ENCODE measurements at places on chromosomes 11 and 22.

GRCh38 chr11:44454666-44455065 is 110.8 kb upstream of the CD82 start:
- DNase-seq: no peak

- DNase-seq: no peak
These were observed 5.7 kb downstream of the ZP1 start for GRCh38 chr11:60872961-60873524.

DNA sequence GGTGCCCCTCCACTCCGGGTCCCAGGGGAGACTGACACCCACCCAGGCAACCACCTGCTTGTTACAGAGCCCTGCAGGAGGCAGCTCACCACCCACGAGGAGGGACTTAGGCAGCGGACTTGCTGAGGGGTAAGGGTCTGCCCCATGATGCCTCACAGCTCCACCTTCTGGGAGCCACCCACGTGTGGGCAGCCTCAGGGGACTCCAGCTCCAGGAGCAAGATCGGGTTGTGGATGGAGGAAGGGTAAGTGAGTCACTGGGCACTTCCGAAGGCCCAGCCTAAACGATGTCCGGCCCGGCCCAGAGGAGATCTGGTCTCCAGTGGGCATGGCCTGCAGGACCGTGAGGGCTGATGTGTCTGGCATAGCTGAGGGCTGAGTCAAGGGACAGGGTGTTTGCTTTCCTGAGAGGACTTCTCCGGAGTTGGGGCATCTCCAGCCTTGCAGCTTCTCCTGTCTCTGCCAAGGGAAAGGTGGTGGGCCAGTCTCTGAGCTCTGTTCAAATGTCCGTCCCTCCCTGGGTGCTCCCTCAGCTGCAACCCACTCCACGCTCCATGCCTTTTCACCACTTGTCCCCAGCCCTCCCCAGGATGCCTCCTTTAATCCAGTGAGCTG is 32.3 kb upstream of the P2RY2 start:
- no peak for DNase-seq

GRCh38 chr11:44494785-44495184 is 70.7 kb upstream of the CD82 start:
- no peak for DNase-seq

DNA sequence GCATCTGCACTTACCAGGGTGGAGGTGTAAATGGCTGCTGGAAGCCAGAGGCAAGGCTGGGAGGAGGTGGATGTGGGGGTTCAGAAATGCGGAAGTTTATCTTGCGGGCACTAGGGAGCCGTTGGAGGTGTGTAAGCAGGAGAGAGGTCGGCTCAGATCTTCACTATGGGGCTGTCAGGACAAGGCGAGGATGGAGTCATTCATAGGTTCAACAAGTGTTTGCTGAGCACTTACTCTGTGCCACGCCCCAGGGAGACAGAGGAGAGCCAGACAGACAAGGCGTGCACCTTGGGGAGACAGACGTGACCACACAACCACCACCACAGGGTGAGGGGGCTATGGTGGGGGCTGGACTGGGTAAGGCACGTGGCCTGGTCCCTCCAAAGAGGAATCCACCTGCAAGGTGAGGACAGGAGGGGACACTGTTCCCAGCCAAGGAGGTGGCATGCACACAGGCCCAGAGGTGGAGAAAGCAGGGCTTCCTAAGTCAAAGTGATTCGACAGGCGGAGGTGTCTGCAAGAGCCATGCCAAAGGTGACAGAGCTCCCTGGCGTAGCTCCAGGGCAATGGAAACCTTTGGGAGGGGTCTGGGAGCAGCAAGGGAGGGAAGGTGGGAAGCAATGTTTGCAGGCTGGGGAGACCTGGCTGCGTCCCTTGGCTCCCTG is 30.8 kb upstream of the TCF20 start:
- DNase-seq: no peak

DNA sequence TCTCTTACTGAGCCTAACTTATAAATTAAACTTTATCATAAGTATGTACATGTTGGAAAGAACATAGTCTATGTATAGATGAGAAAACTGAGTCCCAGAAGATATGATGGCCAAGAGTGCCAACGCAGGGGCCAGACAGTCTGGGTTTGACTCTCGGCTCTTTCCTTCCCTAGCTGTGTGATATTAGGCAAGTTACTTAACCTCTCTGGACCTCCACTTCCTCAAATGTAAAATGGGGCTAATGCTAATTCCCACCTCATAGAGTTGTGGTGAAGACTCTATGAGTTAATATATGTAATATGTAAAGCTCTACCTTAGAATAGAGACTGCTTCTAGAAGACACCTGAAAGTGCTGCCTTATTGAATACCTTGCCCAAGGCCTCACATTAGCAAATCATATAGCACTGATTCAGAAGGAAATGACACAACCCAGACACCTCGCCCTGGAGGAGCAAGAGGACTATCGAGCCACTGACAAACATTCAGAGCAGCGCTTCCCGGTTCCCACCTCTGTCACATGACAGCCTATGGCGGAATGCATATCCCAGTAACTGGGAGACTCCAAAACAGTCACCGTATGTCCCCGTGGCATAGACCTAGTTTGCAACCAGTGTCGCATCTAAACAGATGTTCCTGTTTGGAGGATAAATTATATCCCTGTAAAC is 11.3 kb upstream of the CCDC86 start:
- no peak for DNase-seq

DNA sequence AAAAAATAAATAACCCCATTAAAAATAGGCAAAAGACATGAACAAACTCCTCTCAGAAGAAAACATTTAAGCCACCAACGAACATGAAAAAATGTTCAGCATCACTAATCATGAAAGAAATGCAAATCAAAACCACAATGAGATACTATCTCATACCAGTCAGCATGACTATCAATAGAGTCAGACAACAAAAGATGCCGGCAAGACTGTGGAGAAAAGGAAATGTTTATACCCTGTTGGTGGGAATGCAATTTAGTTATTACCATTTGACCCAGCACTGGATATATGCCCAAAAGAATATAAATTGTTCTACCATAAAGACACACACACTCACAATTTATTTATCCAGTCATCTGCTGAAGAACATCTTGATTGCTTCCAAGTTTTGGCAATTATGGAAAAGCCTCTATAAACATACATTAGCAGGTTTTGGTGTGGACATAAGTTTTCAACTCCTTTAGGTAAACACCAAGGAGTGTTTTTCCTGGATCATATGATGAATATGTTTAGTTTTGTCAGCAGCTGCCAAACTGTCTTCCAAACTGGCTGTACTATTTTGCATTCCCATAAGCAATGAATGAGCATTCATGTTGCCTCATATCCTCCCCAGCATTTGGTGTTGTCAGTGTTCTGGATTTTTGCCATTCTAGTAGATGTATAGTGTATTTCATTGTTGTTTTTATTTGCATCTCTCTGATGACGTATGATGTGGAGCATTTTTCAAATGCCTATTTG is 28.0 kb downstream of the OR8D1 start:
- DNase-seq: no peak

DNA sequence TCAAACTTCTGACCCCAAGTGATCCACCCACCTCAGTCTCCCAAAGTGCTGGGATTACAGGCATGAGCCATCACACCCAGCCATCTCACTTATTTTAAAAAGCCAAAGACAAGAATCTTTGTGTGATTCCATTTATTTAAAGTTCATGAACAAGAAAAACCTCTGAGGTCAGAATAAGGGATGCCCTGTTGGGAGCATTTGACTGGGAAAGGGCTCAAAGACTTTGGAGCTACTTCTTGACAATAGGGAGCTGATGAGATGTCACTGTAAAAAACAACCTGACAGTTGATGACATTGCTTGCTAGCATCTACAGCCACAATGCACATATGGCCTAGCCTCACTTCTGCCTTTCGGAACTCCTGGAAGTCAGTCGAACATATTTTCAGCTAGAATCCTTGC is 5.1 kb upstream of the ZNF280B start:
- no peak for DNase-seq

DNA sequence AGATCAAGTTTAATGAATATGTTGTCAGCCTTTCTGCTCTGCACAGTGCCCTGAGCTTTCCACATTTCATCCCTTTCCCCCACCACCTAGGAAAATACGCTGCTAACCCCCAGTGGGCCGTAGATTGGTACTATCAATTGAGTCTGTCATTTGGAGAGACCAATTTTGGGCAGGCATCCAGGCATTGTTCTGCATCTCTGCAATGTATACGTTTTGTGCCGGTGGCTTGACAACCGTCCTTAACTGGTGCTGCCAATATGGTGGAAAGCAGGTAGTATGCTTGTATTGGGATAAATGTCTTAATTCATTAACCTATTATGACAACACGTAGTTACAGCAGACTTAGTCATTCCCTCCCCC is 1.3 kb downstream of the ELMOD1 start:
- no peak for DNase-seq

DNA sequence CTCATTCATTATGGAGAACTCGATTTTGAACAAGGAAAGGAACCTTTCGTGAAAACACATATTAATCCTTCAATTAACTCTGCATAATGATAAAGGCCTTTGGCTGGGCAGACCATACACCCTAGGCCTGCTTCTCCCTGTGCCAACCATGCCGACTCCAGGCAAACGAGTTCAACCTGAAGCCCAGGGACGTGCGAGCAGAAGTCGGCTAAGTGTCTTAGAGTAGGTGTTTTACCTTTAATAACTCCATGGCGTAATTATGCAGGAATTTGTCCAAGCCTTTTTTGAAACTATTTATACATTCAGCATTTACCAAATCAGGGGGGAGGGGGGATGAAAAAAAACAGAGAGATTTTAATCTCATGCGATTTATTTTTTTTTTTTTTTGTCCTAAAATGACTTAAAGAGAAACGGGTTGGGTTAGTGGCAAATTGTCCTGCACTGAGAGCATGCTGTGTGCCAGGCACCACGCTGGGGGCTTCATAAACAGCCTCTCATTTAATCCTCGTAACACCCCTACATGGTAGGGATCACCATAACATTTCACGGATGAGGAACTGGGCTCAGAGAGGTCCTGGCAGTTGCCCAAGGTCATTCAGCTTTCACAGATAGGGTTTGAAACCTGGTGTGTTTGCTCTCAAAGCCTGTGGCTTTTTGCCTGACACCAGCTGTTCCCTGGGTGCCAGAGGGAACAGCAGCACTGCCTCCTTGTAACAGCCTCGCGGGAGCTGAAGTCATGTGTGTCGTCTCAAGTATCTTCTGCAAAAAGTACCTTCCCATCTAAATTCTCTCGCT is 423.9 kb downstream of the MN1 start:
- no peak for DNase-seq

GRCh38 chr11:93024369-93024768 is 54.9 kb downstream of the MTNR1B start:
- DNase-seq: no peak

DNA sequence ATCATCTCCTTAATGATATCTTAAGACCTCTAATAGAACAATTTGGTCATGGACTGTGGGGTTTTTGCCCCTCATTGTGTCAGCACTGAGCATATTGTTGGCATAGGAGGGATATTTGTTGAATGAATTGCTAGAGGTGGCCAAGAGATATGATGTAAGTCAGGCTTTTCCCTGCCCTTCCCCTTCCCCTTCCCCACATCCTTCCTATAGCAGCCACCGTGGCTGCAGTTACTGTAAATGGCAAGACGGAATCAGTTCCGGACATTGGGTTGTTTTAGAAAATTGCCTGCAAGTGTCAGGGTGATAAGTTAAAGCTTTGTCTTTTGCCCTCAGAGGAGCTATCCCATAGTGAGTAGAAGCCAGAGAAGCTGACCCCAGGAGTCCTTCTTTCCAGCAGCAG is 23.0 kb downstream of the LIMK2 start:
- DNase-seq: no peak

- DNase-seq: no peak
These were observed 231.1 kb downstream of the SWAP70 start for GRCh38 chr11:9895006-9895405.

DNA sequence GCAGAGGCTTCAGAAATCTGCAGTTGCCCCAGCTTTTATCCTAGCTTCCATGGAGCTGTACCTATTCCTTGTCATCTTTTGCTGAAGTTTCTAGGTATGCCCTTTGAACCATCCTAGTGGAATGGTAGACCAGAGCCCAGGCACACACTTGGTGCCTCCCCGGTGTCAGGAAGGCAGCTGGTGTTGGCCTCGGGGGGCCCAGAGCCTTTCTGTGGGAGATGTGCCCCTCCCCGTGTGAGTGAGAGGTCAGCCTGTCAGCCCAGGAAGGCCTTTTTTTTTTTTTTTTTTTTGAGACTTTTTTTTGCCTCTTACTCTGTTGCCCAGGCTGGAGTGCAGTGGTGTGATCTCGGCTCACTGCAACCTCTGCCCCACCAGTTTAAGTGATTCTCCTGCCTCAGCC is 58.4 kb downstream of the MED15 start:
- no peak for DNase-seq

DNA sequence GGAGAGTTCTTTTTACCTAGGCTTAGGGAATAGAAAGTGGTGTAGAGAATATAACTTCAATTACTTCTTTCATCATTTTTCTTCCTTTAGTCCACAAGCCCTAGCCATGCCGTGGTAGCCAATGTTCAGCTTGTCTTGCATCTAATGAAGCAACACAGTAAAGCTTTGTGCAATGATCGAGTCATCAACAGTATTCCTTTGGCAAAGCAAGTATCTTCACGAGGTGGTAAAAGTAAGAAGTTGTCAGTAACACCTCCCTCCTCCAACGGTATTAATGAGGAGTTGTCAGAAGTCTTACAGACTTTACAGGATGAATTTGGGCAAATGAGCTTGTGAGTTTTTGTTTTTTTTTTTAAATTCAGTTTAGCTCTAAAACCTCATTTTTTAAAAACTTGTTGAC is 37.4 kb downstream of the CEP57 start:
- DNase-seq: no peak

DNA sequence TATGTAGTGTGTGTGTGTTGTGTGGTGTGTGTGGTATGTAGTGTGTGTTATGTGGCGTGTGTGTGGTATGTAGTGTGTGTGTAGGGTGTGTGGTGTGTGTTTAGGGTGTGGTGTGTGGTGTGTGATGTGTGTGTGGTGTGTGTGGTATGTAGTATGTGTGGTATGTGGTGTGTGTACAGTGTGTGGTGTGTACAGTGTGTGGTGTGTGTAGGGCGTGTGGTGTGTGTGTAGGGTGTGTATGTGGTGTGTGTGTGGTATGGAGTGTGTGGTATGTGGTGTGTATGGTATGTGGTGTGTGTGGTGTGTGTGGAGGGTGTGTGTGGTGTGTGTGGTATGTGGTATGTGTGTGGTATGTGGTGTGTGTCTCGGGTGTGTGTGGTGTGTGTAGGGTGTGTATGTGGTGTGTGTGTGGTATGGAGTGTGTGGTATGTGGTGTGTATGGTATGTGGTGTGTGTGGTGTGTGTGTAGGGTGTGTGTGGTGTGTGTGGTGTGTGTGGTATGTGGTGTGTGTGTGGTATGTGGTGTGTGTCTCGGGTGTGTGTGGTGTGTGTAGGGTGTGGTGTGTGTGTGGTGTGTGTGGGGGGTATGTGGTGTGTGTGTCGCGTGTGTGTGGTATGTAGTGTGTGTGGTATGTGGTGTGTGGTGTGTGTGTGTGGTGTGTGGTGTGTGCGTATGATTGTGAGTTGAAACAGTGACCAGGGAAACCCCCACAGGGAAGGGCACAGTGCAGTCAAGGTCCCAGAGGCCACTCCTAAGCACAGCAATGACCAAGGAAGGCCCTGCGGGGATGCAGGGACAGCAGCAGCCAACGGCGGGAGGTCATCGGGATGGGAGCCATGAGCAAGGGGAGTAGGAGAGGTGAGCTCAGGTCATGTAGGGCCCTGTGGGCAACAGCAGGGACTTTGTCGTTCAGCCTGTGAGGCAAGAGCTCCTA is 2.9 kb upstream of the PPP6R2 start:
- no peak for DNase-seq

Measured in stimulated activated CD8-positive, alpha-beta memory T cell treated with anti-CD3 and anti-CD28 coated beads, Interleukin-2, amount 100 ng/mL, for 1 hour (primary cell).